CD4-positive, alpha-beta T cell treated with Interleukin-2 at 100 ng/mL for 4 hours (primary cell): ENCODE measurements at places on chromosomes 3 and 15.
A peak's percentile ranks its signal among the peaks of the same experiment; 100 is the strongest.

- no peak for DNase-seq
These were observed 126.6 kb downstream of the TJP1 start for GRCh38 chr15:29695489-29696167.

DNA sequence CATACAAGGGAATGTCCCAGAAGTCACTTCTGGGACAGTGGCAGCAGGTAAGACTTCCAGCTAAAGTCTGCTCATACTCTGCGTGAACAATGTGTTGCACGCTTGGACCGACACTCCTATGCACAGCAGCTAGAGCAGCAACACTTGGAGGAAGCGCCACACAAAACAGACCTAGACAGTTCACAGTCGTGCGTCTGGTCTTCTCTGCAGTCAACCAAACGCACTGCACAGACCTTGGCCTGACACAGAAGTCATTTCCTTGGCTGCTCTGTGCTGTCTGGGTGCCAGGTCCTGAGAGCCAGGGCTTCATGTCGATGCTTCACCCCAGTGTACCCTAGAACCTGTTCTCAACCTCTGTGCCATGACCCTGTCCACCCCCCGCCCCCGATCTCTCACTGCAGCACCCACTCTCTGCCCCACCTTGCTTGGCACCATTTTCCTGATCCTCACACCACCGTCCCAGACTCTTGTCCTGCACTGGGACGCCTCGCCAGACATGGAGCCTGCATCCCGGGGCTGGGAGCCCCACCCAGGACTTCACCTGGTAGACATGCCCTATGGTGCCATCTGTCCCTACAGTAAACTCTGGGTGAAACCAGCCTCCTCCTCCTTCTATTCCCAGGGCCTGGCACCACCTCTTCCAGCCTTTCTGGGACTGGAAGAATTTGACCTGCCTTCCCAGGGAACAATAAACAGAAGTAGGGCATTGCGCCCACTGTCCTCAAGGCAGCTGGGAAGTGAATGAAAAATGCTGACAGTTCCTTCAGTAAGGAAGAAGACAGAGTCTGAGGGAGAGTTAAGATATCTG is 3.1 kb downstream of the ATP10A start:
- DNase-seq = peak; percentile 56

DNA sequence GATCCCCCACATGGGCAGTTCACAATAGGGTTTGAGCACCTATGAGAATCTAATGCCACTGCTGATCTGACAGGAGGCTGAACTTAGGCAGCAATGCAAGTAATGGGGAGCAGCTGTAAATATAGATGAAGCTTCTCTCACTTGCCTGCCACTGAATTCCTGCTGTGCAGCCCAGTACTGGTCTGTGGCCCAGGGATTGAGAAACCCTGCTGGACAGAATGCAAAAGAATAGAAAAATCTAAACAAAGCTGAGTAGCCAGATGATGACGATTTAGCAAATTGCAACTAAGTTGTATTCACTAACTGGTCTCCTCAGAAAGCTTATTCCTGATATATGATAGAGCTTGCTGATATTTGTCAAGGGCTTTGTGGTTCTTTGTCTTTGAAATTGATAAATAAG is 34.3 kb upstream of the APH1B start:
- no peak for DNase-seq

GRCh38 chr3:13950042-13950441 is 70.2 kb upstream of the WNT7A start:
- DNase-seq = no peak

DNA sequence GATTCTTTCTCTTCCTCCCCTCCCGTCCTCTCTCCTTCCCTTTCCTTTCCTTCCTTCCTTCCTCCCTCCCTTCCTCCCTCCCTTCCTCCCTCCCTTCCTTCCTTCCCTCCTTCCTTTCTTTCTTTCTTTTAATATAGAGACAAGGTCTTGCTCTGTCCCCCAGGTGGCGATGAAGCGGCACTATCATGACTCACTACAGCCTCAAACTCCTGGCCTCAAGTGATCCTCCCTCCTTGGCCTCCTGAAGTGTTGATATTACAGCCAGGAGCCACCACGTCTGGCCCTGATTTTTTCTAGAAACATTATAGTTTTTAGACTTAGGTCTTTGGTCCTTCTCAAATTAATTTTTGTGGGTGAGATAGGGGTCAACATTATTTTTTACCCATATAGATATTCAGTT is 15.5 kb downstream of the GRM2 start:
- DNase-seq = no peak

GRCh38 chr3:197807969-197808587 is 17.0 kb downstream of the LRCH3 start:
- no peak for DNase-seq

DNA sequence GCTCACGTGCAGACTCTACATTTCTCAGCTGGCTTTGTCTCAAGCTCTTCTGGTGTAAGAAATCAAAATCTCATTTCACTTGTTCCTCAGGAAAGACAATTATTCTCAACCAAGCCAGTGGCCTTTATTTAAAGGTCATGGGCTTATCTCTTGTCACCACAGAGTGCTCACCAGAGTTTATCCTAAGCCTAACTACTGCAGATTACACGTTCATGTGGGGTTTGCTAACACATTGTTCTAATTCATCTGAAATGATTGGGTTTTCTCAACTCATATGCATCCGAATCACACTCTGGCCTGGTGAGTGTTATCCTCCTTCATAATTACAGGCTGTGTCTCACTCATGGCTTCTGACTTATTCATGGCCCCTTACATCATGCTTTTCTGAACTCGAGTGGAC is 83.3 kb upstream of the TSC22D2 start:
- no peak for DNase-seq

- no peak for DNase-seq
These were observed 786.6 kb upstream of the DPPA4 start for GRCh38 chr3:110123946-110124345.

- no peak for DNase-seq
These were observed 7.1 kb downstream of the SLC25A26 start for GRCh38 chr3:66227915-66228314.

GRCh38 chr15:34841262-34841725 is 45.9 kb upstream of the ACTC1 start:
- DNase-seq = no peak

DNA sequence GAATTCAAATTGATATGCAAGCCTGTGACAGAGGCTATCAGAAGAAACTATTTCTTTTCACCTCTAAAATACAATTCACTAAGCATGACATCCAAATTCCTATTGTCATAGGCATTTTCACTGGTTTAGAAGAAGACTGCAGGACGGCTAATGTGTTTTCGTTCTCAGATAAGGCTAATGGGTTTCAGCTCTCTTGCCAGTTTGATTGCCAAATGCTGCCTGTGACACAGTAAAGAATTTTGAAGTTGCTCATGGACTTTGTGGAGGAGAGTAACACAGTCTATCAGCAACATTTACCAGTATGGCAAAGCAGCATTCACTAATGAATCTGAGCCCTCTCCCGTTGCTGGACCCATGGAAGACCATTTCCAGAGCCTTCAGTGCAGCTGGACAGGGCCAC is 948.1 kb downstream of the FHIT start:
- no peak for DNase-seq

DNA sequence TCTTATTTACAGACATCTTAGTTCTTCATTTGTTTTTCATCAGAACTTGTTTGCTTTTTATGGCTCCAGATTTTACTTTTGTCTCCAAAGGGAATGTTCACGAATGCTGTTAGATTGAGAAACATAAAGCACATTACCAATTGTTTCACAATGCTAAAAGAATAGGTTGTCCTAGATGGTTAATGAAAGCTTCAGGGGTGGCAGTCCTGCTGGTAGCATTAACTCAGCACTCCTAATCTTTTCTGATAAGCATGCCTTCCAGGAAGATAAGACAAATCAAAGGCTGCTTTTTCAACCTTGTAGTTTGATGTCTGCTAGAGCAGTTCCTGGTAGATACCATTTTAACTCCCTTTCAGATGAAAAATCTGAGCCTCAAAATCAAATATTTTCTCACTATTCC is 619.4 kb downstream of the PYDC2 start:
- DNase-seq = no peak

DNA sequence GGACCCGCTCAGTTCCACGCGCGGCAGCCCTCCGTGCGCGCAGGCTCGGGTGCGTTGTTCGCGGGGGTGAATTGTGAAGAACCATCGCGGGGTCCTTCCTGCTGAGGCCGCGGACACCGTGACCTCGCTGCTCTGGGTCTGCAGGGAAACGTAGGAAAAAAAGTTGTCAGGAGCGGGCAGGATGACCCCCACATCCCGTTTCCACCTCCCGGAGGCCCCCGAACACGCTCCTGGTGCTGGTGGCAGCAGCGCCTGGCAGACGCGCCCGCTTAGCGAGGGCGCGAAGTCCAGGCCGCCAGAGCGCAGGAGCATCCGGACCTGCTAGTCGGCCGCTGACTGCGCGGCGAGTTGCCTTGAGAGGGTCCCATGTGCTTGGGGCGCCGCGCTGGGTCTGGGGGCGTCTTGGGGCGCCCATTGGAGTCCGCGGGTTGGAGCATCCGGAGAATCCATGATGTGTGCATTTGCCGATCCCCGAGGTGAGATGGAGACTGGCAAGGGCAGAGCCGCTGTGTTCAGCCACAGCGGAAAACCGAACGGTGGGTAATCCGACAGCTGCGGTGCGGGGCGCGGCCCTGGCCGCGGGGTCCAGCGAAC is 520 bp downstream of the GREM1 start:
- DNase-seq = no peak

DNA sequence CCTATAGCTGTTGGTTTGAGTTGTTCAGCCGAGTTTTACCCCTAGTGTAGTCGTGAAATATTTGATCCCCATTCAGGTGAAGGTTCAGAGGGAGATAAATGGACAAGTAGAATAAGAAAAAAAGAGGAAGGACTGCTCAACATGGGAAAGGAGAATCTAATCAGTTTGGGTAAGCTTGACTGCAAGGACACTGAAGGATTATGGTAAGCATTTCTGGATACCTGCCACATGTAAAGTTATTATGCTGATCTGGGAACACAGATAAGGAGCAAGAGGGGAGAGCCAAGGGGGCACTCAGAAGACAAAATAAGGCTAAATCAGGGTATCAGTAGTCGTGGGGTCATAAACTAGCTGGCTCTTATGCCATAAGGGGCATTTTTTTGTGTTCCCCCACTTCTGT is 49.9 kb downstream of the TFG start:
- no peak for DNase-seq

DNA sequence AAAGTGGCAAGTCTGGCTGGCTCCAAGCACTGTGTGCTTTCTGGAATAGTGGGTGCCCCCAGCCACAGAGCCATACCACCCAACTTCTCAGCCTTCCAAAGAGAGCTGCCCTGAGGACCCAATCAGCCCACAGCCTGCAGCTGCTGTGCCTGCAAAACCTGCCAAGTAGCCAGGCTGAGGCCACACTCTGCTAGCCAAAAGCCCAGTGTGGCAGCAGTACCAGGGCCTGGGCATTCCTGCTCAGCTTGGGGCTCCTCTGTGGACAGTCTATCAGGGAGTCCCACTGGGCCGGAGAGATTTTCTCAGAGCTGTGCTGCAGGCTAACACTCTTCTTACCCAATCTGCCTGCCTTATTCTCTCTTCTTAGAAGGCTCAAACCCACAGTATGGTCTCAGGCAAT is 136.5 kb downstream of the TPRA1 start:
- no peak for DNase-seq

DNA sequence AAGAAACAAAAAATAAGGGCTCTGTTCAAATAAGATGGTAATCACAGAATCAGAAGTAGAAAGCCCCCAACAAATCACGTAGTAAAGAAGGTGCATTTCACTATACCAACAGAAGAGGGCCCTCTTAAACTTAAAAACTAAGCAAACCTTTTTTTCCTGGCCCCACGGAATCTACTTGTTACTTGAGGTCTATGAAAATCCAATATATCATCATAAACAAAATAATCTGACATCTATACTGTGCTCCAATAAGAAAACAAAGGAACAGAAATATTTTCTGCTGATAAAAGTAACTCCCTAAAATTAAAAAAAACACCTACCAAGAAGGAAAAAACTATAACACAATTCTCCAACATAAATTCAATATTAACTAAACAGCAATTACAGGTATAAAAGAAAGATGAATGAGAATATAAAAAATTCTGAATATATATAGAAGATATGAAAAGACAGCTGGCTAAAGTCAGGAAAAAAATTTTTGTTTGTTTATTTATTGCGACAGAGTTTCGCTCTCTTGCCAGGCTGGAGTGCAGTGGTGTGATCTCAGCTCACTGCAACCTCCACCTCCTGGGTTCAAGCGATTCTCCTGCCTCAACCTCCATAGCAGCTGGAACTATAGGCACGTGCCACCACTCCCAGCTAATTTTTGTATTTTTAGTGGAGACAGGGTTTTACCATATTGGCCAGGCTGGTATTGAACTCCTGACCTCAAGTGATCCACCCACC is 81.8 kb downstream of the CLASP2 start:
- DNase-seq = peak; percentile 35

DNA sequence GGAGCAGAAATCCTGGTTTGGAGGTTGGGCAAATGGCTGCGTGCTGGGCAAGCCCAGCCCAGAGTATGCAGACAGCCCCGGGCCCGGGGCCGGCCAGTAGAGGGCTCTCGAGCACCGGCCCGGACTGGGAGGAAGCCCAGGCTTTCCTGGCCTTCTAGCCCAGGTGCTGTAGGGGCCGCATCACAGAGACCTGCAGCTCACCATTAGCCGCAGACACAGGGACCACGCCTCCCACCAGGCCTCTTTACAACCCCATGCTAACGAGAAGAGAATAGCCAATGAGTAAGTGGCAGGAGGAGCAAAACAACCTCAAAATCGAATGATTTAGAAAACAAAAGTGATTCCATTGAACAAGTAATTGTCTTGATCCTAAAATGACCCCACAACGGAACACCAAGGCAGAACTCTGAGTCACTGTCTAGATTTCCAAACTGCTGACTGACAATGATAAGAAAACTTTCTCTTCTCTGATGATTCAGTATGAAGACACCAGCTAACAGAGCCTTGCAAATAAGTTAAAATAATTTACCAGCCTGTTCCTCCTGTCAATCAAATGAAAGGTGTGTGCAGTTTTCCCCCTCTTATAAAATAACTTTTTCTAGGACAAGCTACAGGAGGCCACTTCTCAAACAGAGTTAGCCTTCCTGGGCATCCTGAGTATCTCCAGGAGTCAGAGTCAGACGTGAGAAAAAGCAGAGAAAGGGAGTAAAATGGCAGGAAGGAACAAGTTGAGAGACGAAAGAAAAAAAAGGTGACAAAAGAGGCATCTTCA is 102.2 kb downstream of the DGKG start:
- peak; percentile 65 for DNase-seq
